ENCODE measurements at places on chromosomes 3 and 15. TPM values are rescaled to one million over a fixed set of nuclear protein-coding genes. Genes with fewer than 3 reads are reported as not detected.

Gene ACTC1
- total RNA-seq: 2.9 TPM

DNA sequence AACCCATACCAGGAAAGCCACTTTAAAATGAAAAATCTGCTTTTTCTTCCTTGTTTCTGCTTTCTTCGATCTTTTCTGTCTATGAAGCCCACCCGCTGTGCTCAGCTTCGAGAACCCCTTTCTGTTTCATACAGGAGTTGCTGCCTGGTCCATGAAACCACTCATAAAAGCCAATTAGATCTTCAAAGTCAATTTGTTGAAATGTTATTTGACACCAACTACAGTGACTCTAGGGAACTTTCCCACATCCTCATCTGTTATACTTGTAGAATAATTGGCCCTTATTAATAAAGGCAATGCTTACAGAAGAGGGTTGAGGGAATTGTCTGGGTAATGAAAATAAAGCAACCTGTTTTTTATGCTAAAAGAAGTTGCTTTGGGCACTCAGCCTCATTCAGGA lies 523.6 kb downstream of the OCA2 start:
- no peak for DNase-seq

Gene CSPG5
- 1.1 TPM for total RNA-seq

DNA sequence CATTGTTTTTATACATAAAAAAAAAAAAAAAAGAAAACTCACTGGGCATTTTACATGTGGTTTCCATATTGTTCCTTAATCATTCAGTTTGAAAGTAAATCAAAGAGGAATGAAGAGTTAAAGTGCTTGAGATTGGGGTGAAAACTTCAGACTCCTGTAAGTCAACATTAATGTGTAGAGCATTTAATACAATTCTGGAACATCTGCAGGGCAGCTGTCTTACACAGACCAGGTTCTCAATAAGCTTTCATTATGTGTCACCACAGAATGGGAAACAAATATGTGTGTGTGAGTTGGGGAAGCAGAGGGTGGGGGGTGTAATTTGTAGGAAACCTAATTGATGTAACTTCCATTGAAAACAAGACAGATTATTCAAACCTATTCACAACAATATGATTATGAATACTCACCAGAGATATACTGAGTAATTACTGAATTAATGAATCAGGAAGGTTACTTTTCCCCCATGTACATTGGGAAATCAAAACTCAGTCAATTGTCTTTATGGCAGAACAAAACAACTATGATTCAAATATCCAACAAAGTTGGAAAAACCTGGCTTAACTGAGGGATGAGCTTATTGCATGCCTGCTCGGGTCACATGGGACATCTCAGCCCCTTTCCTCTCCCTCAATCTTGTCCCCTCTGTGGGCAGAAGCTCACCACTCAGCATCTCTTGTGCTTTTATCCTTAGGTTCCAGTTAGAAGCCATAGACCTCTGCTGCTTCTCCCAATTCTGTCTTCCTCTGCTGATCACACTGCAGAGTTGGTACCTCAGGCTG lies 281.2 kb upstream of the THBS1 start:
- no peak for DNase-seq

GRCh38 chr3:191301017-191301416 lies 28.2 kb upstream of the CCDC50 start:
- DNase-seq: no peak

DNA sequence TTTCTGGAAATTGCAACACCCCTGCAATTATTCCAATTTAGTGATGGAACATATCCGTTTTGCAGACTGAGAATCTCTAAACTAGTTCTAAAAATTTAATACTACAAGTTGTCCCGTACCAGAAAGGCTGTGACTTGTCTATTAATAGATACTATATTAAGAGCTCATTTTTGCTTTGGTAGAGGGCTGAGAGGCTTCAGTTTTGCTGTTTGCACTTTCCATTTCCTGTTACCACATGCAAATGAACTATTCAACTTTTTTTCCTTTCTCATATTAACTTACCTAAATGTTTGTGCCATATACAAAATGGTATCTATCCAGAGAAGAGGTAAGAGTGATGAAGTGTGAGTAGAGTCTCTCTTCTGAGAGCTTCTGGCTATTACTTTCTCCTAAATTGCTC lies 101.5 kb upstream of the CRBN start:
- no peak for DNase-seq

GRCh38 chr3:2661078-2661477 lies 449.1 kb downstream of the IL5RA start:
- DNase-seq: no peak

Gene CIP2A
- 40.5 TPM for total RNA-seq

Gene CELSR3
- total RNA-seq: 5.2 TPM

DNA sequence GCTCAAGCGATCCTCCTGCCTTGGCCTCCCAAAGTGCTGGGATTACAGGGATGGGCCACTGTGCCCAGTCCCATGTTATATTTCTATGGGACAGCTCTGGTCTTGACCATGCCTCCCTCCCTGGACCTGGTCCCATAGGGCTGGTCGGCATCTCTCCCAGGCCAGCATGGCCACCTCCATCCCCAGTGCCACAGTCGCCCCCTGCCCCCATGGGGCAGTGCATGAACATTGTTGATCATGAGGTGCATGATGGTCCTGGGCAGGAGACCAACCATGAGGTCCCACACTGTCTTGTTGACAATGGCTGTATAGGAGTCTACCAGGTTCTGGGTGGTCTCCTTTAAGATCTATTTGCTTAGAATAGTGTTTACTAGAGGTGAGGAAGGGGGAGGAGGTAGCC lies 6.5 kb downstream of the RPS17 start:
- no peak for DNase-seq

GRCh38 chr3:174002543-174002942 lies 605.0 kb downstream of the NLGN1 start:
- peak; percentile 48 for DNase-seq

Gene CCR2
- 0.12 TPM for total RNA-seq

DNA sequence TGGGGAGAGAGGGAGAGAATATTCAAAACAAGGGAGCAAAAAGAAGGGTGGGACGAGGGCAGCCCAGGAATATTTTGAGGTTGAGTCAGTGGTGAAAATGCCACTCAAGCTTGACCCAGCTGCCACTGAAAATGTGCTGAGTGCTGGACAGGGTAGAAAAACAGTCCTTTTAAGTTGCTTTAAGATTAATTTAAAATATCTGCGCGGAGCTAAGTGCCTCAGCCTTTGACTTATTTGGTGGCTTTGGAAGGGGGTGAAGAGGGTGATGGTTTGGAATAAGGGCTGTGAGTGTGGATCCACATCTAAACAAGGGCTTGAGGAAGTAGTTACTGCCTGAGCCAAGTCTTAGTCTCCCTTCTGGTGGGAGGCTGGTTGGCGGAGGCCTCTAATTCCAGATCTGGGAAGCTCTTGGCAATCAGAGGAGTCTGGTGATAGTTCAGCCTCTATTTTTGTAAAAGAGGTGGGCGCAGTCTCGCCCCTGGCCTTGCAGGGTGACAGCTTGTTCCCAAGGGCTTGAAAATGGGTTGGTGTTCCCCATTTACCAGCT lies 280.8 kb upstream of the ROPN1 start:
- DNase-seq: peak; percentile 69

DNA sequence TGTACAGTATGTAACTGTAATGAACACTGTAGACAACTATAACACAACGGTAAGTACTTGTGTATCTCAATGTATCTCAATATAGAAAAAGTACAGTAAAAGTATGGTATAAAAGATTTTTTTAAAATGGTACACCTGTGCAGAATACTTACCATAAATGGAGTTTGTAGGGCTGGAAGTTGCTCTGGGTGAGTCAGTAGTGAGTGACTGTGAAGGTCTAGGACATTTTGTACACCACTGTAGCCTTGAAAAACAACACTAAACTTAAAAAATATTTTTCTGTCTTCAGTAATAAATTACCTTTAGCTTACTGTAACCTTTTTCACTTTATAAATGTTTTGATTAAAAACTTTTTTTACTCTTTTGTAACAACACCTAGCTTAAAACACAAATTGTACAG lies 142.9 kb downstream of the ATG7 start:
- DNase-seq: no peak

Gene LNP1
- total RNA-seq: 11.2 TPM

Gene GOLGA6L6
- not detected for total RNA-seq

DNA sequence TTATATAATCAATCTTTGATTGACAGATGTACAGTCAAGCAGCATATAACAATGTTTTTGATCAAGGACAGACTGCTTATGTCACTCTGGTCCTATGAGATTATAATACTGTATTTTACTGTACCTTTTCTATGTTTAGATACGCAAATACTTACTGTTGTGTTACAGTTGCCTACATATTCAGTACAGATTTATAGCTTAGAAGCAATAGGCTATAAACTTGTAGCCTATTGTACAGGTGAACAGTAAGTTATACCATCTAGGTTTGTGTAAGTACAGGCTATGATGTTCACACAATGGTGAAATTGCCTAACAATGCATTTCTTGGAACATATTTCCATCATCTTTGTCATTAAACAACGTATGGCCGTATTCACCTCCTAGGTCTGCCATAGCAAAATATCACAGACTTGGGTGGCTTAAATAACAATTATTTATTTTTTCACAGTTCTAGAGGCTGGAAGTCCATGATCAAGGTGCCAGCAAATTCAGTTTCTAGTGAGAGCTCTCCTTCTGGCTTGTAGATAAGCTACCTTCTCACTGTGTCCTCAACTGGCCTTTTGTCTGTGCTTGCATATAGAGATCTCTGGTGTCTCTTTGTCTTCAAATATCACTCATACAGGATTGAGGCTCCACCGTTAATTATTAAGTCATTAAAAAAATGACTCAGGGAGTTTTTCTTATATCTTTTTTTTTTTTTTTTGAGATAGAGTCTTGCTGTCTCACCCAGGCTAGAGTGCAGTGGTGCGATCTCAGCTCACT lies 89.1 kb downstream of the EBLN2 start:
- DNase-seq: no peak

Gene BNIP2
- total RNA-seq: 95.3 TPM

Gene CLEC3B
- not detected for total RNA-seq

Gene ITIH1
- not detected for total RNA-seq

- DNase-seq: no peak
These were observed 190.1 kb downstream of the ZIC4 start for GRCh38 chr3:147216143-147216673.

DNA sequence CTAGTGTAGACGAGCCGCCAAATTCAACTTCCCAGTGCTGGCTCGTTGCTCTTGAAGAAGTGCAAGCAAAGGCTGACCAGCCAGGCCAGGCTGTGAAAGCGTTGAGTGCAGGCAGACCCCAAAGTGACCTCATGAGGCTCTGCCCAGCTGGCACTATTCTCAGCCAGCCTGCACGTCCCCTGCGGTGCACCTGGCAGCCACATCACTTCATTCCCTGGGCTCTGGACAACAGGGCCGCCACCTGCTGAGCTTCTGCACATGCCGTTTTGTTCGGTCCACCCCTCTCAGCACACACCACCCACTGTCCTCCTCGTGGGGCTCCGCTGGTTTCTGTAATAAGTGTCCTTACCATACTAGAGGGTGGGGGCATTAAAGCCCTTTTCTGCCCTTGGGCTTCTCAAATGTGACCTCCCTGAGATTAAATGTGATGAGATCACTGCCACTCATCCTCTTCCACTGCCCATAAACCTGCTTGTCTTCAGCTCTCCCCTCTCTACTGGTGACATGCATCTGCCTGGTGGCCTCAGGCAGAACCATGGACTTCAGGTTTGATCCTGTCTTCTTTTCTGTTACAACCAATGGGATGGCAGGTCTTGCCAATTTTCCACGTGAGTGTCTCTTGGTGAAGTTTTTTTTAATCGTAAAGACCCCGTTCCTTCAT lies 6.1 kb downstream of the RASGRF1 start:
- no peak for DNase-seq

- no peak for DNase-seq
These were observed 107.0 kb downstream of the PTPRG start for GRCh38 chr3:61668317-61668864.

- peak; percentile 62 for DNase-seq
These were observed 326.0 kb upstream of the SGO1 start for GRCh38 chr3:20511863-20512505.

- DNase-seq: no peak
These were observed 48.1 kb upstream of the FLNB start for GRCh38 chr3:57960174-57960505.

- no peak for DNase-seq
These were observed 13.1 kb upstream of the SAMMSON start for GRCh38 chr3:69986419-69986818.

Gene IGSF11
- not detected for total RNA-seq

Gene GOLGA8N
- 0.15 TPM for total RNA-seq

Gene XCR1
- total RNA-seq: not detected

Gene FEZF2
- total RNA-seq: not detected

DNA sequence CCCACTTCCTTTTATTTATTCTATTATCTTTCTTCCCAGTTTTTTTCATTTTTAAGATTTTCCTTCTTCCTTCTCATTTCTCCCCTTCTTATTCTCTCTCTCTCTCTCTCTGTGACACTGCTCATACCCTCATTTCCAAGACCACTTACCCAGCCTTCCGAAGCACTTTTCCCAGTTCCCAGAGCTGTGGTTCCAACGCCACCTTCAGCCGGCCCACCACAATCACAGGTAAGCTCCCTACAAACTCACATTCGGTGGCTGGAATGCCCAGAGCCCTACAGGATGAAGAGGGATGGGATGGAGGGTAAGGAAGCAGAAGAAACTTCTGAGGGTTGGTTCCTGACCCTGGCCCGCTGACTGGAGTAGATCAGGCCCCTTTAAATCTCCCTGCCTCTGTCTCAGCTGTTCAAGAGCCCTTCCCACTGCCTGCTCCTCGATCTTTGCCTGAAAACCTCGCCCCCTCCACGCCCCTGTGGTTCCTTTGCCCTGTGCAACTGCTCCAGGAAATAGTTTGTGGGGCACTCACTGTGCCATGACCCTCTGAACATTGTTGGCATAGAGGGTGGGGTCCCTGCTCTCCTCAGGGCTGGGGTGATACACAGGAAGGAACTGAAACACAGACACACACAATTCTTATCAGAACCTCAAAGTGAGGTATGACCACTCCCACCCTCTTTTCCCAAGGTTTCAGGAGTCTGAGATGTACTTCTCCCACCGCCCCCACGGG lies 4.8 kb downstream of the LPCAT4 start:
- no peak for DNase-seq

DNA sequence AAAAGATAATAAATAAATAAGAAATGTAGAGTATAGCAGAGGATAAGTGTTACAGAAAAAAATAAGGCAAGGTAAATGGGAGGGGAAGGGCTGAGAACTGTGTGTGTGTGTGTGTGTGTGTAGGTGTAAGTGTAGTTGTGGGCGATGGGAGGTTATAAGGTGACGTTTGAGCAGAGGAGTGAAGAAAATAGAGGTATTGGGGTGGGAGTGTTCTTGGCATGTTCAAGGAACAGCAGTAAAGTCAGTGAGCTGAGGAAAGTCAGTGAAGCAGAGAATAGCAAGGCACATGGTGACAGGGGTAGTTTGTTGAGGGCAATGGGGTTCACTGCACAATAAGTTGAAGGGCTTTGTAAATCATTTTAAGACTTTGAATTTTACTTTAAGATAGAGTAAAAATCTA lies 30.9 kb upstream of the ZNF148 start:
- DNase-seq: no peak

Gene LYZL4
- not detected for total RNA-seq

DNA sequence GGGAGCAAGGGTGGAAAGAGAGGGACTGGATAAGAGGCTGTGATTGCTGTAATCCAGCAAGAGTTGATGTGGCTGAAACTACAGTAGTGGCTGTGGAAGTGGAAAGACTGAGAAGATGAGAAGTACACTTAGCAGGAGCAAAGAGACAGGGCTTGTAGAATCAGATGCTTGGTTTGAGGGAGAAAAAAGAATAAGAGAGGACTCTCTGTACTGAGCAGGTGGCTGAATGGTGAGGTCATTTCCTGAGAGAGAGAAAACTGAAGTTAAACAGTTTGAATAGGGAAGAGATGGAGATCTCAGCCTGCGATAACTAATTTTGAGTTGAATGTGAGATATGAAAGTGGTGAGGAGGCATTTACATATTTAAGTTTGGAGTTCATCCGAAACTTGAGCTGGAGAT lies 95.8 kb upstream of the SLC25A36 start:
- no peak for DNase-seq

Gene NR1I2
- total RNA-seq: not detected

Data from M059J (cell line).